Lower lobe of right lung (tissue), 2 donors: ENCODE measurements at places on chromosomes 5 and 9. TPM values are rescaled to one million over a fixed set of nuclear protein-coding genes. Genes with fewer than 3 reads are reported as not detected.

Gene GTF2H2
- 28.7 TPM for total RNA-seq

GRCh38 chr5:40501711-40502444 lies 177.8 kb upstream of the PTGER4 start:
- no peak for DNase-seq

DNA sequence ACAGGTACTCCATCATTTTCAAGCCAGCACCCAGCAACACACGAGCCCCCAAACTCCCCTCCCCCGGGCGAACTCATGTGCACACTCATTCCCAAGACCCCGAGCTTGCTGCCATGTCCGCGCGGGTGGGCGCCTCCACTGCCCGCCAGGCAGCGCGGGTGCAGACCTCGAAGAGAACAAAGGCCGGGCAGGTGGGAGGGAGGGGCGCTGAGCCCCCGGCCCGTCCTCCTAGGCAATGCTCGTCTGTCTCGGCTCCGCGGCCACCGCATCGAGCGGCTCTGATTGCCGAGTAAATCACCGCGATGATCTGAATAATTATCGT lies 47.1 kb upstream of the PSD2 start:
- no peak for DNase-seq

DNA sequence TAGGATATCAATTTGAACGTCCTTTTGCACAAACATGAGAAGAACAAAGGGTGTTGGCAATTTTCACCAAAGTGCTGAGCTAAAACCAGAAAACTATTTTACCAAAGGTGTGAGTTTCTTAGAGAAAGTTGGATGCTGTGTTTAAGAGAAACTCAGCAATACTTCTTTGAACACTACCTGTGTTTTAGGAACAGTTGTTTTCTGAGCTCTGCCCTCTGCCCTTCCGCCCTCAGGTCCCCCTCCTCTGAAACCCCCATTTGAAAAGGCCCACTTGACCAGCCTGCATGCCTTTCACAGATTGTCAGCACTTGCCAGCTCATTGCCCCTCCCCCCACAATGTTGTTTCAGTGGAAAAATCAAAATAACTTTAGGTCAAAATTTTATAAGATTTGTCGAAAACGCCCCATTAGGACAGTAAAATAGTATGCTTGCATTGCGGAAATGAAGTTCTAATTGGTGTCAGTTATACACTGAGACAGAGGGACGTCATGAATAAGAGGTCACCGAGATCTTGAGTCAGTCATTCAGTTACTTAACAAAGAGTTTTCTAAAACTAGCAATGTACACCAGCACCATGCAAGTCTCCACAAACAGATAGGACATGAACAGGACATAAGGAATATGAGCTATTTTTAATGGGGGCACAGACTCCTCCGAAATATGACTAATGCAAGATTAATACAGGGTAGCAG lies 61.9 kb upstream of the IL7R start:
- no peak for DNase-seq

GRCh38 chr5:36423578-36424307 lies 122.0 kb upstream of the RANBP3L start:
- DNase-seq: no peak

GRCh38 chr5:167684251-167684650 lies 607.2 kb upstream of the WWC1 start:
- DNase-seq: no peak

- peak; percentile 87 for DNase-seq
Observed at GRCh38 chr5:176543428-176544182, 5.5 kb upstream of the CDHR2 start.

Gene TPPP
- 16.2 TPM for total RNA-seq
